CD4-positive, alpha-beta T cell treated with Interleukin-6 at 100 ng/mL for 8 hours (primary cell): ENCODE measurements at places on chromosomes 11 and 22.
A peak's percentile ranks its signal among the peaks of the same experiment; 100 is the strongest.

DNA sequence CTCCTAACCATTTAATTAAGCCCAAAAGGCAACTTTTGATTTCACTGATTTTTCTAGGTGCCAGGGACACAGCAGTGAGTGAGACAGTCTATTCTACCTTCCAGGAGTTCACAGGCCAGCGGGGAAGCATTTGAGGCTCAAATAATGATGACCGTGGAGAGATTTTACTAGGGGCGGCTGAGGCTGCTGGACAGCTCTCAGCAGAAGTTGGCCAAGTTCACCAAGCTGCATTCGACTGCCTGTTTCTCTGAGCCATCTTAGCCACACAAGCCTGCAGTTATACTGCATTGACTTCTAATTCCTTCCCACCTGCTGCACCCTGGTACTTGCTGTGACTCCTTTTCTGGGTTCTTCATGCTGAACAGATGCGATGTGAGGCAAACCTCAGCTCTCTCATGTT is 168.9 kb upstream of the TBCEL start:
- DNase-seq: no peak

DNA sequence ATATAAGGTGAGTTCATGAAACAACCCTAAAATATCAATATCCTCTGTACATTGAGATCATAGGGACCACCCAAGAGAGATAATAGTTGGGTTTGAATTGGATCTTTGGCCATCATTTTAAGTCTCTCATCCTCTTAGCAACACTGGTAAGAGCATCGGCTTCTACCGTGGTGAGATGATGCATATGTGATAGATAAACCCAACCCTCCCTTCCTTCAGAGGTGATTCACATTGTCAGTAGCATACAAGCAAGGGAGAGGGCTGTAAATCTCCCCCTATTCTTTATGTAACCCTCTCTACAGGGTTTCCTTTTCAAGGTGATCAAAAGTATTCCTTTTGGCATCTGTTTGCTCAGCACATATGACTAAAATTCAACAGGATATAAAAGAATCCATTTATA is 102.4 kb upstream of the MTMR2 start:
- no peak for DNase-seq

DNA sequence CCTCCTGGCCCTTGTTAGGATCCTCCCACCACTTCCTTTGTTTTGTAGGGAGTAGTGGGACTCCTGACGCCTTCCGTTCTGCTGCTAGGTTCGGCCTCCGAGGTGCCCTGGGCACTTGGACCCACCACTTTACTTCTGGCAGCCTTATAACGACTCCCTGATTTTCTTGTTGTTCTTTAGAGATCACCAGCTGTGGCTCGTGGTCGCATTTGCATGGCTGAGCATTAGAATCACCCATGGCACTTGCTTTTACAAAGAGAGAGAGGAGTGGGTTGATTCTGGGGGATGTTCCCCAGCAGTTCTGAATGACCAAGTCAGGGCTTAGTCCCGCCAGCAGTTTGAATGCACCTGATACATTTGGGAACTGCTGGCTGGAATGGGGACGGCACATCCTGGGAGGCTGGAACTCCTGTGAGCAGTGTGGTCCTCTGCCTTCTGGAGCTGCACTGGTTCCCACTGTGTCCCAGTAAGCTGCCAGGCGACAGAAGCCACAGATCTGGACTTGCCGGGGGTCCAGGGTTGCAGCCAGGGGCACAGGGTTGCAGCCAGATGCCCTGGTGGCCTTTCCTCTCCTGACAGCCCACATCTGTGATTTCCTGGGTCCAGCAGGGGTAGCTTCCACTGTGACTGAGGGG is 4.1 kb downstream of the TUB start:
- DNase-seq: no peak

GRCh38 chr11:95088946-95089619 is 563 bp upstream of the ENDOD1 start:
- DNase-seq: peak; percentile 13

DNA sequence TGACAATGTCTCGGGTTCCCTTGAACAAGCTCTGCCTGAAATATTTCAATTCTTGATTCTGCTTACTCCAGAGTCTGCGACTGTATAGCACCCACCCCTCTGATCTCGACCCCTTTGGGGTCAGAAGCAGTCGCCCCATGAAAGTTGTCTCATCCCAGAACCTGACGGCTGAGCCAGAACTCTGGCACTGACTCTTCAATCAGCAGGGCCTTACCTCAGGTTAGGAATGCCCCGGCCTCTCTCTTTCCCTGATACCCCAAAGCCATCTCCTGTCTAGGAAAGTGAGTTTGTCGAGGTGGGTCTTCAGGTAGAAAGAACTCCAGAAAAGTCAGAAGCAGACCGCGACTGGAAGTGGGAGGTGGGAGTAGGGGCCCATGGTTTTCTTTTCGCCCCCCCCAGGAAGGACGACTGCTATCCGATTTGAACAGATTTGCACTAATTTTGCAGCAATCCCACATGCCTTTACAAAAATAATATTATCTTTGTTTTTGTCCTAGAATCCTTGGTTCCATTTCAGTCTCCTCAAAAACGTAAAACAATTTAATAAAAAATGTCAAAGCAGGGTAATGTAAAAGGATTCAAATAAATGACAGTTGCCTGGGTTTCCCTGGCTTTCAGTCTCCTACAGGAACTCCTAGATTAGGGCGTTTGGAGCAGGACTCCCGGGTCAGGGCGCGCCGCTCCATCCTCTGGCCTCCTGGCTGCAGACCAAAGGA is 898 bp upstream of the ROBO3 start:
- DNase-seq: no peak

- no peak for DNase-seq
Observed at GRCh38 chr11:97962758-97963157, 1058.0 kb upstream of the CNTN5 start.

DNA sequence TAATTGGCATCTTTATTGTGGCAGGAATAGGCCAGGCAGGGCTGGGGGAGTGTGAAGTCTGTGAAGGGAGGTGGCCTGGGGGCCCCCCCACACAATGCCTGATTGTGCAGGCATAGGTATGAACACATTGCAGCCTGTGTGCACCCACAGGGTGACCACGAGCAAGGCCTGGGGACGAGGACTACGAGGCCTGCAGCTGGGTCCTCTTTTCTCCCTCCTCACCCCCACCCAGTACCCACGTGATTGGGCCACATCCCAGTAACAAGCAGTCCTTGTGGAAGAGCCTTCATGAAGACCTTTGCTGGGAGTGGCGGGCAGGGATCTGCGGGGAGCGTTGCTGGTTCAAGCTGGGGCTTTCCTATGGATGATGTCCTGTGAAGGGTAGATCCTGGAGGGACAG is 29.3 kb downstream of the ZBTB16 start:
- no peak for DNase-seq

- DNase-seq: no peak
Observed at GRCh38 chr11:35859301-35859700, 84.6 kb upstream of the LDLRAD3 start.

GRCh38 chr11:11856638-11857037 is 14.9 kb downstream of the USP47 start:
- DNase-seq: peak; percentile 20

GRCh38 chr11:44282620-44283019 is 27.3 kb downstream of the ALX4 start:
- no peak for DNase-seq

GRCh38 chr11:47083913-47084312 is 92.8 kb downstream of the ARFGAP2 start:
- no peak for DNase-seq

DNA sequence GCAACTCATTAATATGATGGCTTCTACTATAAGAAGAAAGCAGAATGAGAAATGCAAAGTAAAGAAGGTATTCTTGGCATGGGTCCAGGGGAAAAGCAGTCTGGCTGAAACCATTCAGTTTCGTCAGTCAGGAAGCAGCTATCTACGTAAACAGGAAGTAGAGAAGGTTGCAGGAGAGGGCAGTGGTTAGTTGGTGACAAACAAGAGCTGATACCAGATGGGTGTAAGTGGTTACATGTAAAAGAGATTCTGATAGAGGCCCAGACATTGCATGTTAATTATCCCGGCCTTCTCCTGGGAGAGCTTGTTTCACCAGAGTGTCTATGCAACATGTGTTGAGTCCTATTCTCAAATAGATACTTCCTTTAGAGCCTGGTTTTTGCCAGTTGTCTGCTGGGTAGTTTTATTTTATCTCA is 58.4 kb upstream of the PSMA1 start:
- peak; percentile 92 for DNase-seq

DNA sequence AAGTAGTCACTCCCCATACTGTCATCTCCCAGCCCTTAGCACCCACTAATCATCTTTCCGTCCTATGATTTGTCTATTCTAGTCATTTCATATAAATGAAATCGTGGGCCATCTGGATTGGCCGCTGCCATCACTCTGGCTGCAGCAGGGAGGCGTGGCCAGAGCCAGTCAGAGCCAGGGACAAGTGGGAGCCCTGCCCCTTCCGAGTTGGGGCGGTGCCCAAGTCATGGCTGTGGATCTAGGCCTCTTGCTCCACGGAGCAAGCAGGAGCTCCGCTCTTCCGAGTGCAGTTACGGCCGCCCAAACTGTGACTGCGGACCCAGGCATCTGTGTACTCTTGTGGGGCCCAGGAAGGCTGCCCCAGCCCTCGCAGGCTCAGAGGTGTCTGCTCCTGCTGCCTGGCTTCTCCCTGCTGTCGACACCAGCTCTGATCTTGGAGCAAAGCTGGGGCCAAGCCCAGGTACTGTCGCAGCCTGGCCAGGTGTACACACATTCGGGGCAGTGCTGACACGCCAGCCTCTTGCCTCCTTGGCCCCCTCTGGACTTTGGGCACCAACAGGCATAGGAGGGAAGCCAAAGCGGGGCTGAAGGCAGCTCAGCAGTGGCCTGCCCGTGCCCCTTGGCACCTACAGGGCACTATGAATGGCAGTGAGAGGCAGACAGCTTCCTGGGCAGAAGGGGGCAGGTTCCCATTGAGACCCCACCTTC is 8.4 kb downstream of the MRPL48 start:
- no peak for DNase-seq

DNA sequence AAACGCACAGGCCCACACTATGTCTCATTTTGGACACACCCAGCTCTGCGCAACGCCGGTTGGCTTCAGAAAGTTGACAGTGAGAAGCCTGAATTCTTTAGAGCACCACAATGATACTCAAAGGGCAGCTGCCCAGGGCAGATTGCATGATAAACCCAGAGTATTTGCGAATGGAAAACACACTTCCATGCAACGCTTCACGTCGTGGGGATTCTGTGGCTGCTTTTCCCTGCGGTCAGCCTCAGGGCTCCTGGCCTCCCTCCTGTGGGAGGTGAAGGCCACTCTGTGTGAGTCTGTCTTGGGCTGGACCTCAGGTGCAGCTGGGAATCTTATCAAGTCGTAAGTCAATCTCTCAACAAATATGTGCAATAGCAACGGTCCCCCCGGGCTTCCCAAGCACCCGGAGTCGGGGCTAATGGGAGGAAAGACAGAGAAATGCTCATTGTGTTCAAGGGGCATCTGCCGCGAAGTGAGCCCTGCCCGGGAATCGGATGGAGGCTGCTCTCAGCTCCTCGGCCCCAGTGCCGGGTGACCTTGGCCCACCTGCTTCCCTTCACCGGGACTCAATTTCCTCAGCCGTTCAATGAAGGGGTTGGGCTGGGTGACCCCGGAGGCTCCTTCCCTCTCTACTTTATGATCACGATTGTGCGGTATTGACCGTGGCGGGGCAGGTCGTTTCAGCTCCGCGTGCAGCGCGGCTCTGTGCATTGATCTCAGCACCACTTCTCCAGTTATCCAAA is 623.6 kb downstream of the BRD1 start:
- no peak for DNase-seq

DNA sequence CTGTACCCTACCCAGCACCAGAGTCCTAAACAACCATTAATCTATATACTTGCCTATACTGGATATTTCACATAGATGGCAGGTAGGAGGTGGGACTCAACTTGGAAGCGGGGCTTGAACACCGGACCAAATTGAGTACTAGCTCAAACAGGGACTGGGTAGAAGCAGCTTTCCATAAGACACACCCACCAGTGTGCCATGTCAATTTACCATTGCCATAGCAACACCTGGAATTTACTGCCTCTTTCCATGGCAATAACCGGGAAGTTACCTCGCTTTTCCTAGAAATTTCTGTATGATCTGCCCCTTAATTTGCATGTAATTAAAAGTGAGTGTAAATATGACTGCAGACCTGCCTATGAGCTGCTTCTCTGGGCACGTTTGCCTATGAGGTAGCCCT is 38.6 kb upstream of the CUL5 start:
- no peak for DNase-seq

GRCh38 chr22:24289114-24289513 is 18.5 kb downstream of the SPECC1L start:
- DNase-seq: no peak

GRCh38 chr11:124942466-124943253 is 6.8 kb upstream of the HEPACAM start:
- no peak for DNase-seq

DNA sequence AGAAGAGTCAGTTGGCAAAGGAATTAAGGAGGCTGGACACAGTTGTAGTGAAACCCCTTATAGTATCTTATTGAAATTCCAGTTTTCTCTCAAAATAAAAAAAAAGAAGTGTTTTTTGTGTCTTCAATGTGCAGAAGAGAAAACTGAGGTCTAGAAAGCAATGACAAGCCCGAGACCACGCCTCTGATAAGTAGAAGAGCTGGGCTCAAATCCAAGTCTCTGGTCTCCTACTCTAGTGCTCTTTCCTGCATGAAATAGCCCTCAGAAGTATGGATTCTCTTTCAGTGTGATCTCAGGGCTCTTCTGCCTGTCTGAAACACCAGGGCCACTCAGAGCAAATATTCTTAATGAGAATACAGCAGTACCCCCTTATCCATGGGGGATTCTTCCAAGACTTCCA is 200.9 kb downstream of the KIF18A start:
- DNase-seq: no peak

- no peak for DNase-seq
Observed at GRCh38 chr11:95717314-95717713, 72.3 kb downstream of the FAM76B start.

GRCh38 chr11:77705195-77705875 is 67.7 kb upstream of the CLNS1A start:
- DNase-seq: no peak

GRCh38 chr11:24588081-24588480 is 91.2 kb downstream of the LUZP2 start:
- DNase-seq: no peak

DNA sequence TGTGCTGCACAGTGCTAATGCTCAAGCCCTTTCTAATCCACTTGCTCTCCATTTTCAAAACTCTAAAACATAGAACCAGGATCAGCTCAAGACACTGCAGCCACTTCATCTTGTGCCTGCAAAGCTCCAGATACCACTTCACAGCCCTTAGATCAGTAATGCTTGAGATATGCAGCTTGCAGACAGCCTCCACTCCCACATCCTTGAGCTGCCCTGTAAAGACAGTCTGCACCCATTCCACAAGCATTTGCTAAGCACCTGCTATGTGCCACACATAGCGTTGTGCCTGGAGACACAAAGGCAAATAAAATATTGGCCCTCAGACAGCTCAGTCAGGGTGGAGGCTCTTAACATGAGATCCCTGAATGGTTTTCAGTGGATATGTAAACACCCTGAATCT is 192.5 kb upstream of the SNX19 start:
- no peak for DNase-seq
